ENCODE measurements at places on chromosomes 2 and 18.

DNA sequence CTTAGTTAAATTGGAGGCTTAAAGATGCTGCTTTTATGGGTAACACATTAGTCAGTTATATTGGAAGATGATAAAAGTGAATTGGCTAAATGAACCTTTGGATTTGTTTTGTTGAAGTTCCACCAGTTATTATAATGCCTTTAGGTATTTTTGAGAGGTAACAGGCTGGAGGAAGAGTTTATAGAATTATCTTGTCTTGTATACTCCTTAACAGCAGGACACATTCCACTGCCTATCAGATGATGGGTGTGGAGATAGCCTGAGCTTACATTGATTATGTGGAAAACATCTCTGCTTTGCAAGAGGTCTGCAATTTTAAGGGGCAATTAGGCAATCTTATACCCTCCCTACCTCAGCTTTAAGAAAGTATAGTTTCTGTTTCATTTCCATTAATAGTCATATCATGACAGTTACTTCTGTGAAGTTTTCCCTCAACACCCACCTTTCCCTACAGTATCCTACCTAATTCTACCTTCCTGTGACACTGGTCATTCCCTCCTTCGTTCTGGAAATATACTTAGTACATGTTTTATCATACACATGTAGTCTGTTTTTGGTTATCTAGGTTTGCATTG lies 403.7 kb upstream of the SPRED2 start:
- no peak for DNase-seq

DNA sequence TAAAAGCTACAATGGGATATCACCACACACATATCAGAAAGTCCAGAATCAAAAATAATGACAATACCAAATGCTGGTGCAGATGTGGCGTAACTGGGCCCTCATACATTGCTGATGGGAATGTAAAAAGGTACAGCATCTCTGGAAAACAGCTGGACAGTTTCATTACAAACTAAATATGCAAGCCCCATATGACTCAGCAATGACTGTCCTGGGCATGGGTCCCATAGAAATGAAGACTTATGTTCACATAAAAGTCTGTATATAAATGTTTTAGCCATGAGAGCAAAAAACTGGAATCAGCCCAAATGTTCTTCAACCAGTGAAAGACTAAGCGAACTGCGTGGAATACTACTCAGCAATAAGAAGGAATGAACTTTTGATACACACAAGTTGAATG lies 56.7 kb downstream of the ALPK2 start:
- no peak for DNase-seq

DNA sequence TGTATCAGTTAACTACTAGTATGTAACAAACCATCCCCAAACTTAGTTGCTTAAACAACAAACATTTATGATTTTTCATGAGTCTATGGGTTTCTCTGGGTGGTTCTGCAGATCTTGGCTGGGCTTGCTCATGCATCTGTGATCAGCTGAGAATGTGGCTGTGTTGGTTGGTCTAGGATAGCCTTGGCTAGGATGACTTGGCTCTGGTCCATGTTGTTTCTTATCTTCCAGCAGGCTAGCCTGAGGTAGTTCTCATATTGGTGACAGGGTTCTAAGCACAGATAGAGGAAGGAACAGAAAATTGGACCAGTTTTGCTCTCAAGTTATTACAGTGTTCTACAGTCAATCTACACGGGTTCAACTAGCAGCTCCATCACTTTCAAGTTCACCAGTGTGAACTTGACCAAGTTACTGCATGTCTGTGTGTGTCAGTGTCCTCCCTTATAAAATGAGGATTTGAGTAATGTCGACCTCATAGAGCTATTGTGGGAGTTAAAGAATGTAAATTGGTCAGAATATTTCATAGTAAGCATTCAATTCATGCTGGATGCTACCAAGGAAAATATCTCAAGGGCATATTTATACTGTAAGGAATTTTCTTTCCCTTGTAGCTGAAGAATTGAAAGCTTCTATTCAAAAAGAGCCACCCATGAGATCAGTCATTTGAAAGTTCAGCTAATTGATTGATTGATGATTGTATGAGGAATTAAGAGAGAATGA lies 65.3 kb downstream of the MYO3B start:
- no peak for DNase-seq

- DNase-seq = no peak
Measured at GRCh38 chr2:240644859-240645301, 19.6 kb downstream of the GPR35 start.

DNA sequence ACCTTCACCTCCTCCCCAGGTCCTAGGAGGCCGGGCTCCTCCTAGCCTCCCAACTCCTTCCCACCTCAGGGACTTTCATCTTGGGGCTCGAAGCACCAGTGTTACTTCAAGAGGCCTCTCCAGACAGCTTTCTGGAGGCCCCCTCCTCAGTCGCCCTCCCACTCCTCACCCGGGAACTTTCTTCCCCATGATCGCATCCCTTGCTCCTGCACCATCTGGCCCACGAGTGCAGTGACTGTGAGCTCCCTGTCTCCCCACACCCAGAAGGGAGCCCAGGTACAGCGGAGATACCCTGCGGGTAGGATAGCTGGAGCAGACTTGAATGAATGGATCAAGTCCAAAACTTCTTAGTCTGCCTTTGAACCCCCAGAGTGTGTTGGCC lies 6.1 kb downstream of the ERFE start:
- no peak for DNase-seq

DNA sequence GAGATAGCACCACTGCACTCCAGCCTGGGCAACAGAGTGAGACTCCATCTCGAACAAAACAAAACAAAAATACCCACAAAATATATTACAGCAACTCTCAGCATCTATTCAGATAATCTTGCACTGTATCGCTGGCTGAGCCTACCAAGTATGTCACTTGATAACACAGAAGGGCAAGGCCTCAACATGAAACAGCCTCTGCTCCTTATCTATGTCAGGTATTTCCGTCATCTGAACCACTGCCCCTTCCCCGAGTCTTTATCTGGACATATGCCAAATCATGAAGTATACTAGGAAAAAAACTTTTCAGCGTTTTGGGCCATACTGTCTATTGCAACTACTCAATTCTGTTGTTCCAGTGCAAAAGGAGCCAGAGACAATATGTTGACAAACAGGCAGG lies 17.7 kb downstream of the PDIA6 start:
- DNase-seq = no peak

GRCh38 chr2:157790780-157791179 lies 85.3 kb downstream of the ACVR1 start:
- DNase-seq = no peak

DNA sequence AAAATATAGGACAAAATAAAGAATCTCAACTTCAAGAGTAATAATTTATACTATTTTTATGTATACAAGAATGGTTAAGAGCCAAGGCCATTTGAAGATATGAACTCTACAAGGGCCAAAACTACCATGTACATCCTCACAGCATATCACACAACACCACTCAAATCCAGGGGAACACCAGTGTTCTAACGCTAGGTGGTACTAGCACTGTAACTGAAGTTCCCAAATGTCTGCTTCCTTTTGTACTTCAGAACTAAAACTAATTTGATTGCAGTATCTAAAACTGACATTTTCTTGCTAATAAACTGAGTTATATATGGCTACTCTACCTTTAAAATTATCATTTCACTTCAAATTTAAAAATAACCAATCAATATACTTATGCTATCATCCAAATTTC lies 47.0 kb downstream of the REV1 start:
- DNase-seq = no peak

DNA sequence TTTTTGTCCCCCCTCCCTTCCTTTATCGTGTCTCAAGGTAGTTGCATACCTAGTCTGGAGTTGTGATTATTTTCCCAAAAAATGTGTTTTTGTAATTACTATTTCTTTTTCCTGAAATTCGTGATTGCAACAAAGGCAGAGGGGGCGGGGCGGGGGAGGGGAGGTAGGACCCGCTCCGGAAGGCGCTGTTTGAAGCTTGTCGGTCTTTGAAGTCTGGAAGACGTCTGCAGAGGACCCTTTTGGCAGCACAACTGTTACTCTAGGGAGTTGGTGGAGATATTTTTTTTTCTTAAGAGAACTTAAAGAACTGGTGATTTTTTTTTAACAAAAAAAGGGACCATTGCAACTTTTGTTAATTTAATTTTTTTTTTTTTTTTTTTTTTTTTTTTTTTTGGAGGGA lies 2.1 kb downstream of the SOX11 start:
- DNase-seq = no peak

DNA sequence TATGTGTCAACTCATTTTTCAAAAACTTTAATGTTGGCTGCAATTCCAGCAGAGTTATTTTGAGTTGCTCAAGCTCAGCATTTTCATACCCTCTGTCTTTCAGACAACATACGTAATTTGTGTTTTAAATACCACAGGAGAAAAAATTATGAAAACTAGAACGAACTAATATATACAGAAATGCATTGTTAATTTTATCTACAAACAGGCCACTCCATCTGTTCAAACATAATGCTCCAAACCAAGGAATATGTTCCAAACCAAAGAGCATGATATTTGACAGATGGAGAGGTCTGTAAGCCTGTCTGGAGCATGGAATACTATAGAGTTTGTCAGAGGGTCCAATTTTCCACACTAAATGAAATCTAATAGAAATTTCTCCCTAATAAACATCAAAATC lies 536.2 kb upstream of the FSIP2 start:
- no peak for DNase-seq

DNA sequence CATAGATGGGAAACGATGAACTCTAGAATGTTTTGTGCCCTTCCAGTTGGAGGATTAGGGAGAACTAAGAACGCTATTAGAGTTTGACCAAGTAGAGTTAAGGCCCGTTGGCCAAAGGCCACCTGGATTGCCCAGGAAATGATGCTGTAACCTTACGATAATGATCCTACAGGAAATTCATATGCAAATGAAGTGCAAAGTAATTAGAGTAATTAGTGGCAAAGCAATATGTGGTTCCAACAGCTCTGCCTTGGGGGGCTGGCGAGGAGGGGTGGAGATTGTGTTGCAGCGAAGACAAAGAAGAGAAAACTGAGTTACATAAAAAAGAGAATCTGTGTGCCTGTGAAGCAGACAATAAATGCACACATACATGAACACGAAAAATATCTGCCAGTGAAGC lies 61.5 kb upstream of the BOD1L2 start:
- no peak for DNase-seq

GRCh38 chr2:202161151-202161835 lies 77.1 kb downstream of the SUMO1 start:
- DNase-seq = no peak

- no peak for DNase-seq
Measured at GRCh38 chr2:156333274-156333950, 891 bp upstream of the NR4A2 start.

DNA sequence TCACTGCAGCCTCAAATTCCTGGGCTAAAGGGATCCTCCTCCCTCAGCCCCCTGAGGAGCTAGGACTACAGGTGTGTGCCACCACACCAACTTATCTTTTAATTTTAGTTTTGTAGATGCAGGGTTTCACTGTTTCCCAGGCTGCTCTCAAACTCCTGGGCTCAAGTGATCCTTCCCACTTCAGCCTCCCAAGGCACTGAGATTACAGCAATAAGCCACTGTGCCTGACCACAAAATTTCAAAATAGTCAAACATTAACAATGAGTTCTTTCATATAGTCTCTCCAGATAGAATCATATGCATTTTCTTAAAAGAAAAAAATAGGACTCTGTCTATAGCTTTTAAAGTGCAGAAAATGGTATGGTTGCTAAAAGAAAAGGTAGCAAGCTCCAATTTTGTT lies 24.9 kb upstream of the PID1 start:
- no peak for DNase-seq

GRCh38 chr2:40680547-40680946 lies 228.7 kb upstream of the SLC8A1 start:
- no peak for DNase-seq

GRCh38 chr2:25726522-25726921 lies 53.1 kb upstream of the DTNB start:
- DNase-seq = no peak

DNA sequence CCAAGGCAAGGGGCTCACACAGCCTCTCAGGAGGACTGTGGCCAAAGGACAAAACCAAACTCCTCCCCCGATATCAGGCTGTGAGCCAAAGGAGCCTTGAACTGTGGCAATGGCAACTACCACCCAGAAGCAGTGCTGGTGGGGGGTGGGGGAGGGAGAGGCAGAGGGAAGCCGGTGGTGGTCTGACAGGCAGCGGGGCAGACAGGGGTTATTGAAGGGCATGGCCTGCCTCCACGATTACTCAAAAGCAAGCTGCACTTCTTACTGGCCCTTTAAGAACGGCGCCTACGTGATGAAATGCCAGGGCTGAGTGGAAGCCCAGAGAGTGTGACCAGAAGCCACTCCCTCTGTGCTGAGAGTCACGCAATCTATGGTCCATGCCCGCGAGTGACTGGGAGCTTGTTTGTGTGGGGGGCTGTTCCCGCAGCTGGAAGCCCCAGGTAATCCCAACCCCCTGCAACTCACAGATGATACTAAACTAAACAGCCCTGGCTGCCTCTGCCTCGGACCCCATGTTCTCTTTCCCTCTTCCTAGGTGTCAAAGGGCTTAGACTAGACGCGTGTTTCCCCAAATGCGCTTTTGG lies 128.2 kb upstream of the CXCR4 start:
- DNase-seq = no peak

- DNase-seq = no peak
Measured at GRCh38 chr2:108943751-108944150, 45.3 kb downstream of the EDAR start.

DNA sequence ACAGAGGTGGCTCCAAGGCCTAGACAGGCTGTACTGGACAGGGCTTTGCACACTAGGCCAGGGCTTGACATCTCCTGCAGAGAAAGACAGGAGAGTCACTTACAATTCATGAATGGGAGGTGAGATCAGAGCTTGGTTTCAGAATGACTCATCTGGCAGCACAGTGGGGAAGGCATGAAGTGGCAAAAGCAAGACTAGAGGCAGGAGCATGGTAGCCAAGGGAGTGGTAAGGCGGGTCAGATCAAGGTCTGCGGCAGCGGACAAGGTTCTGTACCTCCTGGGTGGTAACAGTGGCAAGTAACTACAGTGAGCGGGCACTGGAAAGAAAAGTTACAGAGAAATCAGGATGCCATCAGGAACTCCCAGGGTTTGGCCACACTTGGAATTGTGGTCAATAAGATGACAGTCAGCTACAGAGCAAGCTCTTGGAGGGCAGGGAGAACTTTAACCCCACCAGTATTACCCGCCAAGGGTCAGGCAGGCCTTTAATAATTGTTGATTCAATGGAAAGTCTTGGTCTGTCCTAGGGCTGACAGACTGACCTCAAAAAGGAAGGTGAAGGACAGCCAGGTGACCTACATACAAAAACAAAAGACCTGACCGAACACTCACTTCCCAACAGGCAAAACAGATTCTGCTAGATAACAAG lies 5.7 kb downstream of the MCFD2 start:
- no peak for DNase-seq

GRCh38 chr18:54052259-54052658 lies 172.2 kb downstream of the MBD2 start:
- DNase-seq = no peak

- DNase-seq = no peak
Measured at GRCh38 chr18:3447068-3447894, 2.7 kb upstream of the TGIF1 start.

GRCh38 chr18:23712445-23712844 lies 23.2 kb downstream of the LAMA3 start:
- DNase-seq = no peak

GRCh38 chr2:74764429-74765272 lies 69.3 kb upstream of the HK2 start:
- DNase-seq = no peak

Measured in anterior cingulate cortex (tissue), 58 donors.